ENCODE measurements at places on chromosomes 7 and 10.

DNA sequence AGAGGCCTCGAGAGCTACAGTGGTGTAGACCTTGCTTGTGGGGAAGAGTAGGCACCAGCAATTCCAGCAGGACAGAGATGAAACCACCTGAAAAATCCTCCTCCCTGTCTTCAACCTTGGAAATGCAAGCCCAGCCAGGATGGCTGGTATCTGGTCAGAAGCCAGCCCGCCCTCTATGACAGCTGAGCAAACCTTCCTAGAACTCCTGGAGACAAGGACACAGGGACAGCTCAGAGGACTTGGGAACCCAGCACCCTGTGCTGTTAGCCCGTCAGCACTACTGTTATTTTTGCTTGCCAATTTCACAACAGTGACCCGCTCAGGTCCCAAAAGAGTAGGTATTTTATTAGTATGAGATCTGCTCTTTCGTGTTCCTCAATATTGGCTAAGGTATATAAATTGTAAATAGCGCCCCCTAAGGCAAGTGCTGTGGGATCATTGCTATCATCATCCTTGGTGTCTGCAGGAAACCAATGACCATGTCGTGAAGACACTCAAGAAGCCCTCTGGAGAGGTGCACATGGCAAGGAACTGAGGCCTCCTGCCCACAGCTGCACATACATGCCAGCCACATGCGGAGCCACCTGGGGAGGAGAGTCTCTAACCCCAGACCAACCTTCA is 156.5 kb upstream of the CHST15 start:
- DNase-seq, result no peak

DNA sequence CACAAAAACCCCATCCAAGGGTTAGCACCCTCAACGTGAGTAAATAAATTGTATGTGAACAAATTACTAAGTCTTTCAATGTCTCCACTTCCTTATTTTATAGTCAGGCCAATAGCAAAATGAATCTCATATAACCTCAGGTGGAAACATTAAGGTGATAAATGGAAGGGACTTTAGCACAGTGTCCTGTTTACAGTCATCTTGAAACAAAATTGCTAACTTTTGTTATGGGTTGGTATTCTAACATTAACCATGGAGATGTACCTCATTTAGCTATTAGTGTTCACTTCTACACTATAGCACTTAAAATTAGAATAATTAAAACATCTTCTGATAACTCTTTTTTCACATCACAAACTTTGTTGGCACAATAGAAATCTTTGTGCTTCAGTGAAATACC is 255.8 kb upstream of the CNTNAP2 start:
- no peak for DNase-seq

DNA sequence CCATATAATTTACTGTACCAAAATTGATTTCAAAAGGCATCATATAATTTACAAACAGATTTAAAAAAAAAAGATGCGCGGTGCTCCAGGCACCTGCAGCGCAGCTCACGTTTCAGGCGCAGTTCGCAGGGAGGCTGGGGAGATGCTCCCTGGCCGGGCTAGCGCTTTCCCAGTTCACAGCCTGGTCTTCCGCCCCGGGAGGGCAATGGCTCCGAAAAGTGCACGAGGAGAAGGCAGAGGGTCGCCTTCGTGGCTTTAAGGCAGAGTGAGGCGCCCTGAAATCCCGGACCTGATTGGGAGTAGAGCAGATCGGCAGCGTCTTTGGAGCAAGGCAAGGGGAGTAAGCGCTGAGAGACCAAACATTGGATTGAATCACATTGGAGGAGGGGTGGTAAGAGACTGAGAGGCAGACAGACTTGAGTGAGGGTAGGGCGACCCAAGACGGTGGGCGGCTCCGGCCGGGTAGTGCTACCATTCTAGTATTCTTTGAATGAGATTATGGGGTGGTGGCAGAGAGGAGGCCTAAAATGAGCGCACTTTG is 1.5 kb downstream of the NEUROG3 start:
- no peak for DNase-seq

DNA sequence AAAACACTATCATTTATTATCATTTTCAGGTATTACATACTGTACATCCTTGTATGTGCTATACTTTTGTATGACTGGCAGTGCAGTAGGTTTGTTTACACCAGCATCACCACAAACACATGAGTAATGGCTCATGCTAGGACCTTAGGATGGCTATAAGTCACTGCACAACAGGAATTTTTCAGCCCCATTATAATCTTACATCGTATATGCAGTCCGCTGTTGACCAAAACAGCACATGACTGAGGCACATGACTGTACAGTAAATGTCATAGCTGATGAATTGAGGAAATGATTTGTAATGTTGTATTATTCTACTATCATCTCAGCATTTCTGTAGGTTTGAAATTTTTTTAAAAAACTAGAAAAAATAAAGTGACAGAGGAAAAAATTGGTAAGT is 38.6 kb downstream of the BPGM start:
- DNase-seq, result no peak

DNA sequence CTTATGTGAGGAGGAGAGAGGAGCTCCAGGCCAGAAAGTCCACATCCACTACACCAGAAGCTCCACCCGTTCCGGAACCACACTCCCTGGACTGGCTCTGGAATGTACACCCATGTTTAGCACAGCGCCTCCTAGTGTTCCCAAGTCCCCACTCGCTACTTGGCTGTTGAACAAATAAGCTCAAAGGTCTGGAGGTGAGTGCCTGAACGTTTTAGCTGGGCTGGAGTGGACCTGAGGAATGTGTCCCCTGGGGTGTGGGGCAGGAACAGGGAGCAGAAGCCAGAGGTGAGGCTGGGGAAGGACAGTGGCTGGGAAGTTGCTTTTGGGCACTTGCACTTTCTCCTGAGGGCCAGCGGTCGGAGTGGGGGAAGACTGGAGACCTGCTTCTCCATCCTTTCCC is 164.1 kb upstream of the CDCA7L start:
- peak; percentile 51 for DNase-seq

- DNase-seq, result no peak
These were observed 52.4 kb upstream of the FAM204A start for GRCh38 chr10:118394301-118395200.

- no peak for DNase-seq
These were observed 7.6 kb upstream of the CD36 start for GRCh38 chr7:80630608-80631405.

- DNase-seq, result no peak
These were observed 1.6 kb upstream of the RAMP3 start for GRCh38 chr7:45155941-45156340.

DNA sequence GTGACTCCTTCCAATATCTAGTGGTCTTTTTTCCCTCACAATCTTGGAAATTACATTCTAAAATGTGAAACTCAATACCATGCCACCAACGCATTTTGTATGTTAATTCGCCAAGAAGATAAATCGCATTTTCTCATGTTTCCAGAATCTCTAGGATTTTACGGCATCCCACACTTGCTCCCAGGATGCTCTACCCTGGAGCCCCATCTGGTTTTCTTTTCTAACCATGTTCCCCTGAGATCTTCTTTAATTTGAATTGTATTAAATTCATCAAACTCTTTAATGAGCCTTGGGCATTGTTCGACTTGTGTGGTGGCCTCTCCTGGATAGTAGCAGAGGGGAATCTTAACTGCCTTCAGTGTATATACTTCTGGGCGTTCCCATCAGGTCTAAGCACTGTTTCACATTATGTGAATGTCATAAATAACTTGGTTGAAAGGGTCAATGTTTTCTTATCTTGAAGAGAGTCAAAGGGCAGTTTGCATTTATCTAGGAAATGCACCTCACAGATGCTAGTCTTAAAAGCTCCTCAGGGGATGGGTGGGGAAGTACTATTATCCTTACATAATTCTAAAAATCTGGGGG is 169.1 kb upstream of the MEOX2 start:
- no peak for DNase-seq

DNA sequence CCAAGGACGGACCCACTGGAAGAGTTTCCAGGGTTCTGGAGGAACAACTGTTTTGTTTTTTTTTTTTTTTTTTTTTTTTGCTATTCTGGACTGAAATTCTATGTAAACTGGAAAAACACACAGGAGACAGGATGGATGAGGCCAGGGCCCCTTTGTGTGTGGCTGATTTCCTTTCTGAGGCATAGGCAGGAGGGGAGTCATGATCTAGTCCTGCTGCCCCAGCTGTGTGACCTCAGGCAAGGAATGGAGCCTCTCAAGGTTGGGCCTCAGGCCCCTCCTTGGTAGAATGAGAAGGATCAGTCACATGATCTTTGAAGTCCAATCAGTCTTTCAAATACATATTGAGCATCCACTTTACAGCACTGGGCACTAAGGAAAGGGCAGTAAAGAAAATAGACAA is 87.6 kb downstream of the SH3PXD2A start:
- no peak for DNase-seq

DNA sequence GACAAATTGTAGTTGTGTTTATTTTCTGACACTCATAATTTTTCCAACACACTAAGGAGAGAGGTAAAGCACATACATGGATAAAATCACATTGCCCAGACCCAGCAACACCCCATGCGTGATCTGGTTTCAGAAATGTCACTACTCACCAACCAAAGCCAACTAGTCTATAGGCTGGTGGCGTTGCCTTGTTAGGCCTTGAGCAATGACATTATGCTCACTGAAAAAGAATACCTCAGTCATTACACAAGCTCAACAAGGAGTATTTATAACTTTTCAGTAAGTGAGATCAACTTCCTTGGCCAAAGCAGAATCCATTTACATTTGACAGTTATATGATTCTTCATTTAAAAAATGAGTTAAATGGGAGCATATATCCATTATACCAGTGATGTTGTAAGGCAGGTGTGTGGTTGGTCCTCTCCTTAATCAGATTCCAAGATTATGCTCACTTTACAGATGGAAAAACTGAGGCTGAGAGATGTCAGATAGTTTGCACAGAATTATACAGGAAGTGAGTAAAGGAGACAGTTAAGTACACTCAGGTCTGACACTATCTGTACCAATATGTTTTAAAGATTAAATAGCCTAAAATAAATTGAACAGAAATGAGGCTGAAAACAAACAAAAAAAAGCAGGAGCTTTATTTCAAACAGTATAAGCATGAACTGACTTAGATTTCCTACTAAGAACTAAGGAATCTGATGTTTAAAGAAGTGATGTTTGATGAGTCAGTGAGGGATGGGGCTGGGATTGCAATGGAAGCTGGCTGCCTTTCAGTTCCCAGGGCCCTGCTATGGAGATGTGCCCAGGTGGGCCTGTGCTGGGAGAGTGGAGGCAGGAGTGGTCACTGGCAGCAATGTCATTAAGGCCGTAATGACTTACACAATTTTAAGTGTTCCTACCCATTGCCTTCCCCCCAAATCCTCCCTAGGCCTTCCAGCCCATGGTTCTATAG is 118.3 kb downstream of the RAPGEF5 start:
- no peak for DNase-seq

DNA sequence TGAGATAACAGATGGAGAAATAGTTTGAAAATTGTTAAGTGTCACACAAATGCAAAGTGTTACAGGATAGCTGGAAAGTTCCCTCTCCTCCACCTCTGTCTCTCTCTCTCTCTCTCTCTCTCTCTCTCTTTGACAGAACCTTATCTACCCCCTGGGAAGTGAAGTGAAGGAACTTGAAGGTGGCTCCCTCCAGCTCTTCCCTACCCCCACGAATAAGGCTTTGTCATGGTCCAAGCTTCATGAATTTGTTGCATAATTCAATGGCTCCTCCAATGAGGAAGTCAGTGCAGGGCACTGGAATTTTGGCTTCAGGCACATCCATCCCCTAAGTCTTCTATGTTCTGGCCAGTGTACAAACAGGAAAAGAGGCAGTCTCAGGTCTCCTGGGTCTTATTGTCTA is 66.4 kb downstream of the CDHR3 start:
- DNase-seq, result no peak

DNA sequence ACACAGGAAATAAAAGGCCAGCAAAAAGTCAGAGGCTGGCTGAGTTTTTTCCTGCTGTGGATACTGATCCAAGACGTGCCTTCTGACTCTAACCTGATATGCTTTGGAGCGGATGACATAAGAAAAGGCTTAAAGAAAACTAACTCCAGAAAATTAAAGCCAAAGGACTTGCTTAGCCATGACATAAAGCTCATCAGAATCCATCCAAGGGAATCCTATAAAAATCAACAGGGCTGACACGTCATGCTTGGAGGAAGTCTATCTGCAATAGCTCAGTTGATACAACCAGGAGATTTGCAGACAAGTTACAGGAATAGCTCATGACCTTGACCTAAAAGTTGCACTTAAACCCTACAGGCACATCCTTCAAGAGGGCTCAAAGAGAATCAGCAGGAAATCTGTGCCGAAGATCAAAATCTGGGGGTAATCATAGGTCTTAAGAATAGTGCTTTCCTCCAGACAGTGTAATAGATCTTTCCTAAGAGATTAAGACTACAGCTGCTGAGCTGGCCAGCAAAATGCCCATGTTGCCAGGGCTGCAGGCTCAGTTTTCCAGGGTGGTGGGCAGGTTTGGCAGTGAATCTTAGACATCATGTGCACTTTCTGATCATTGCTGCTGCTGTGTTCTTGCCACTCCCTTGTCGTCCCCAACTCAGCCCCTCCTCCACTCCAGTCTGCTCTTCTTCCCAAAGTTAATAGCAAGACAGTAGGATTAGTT is 111.5 kb upstream of the SVIL start:
- no peak for DNase-seq

GRCh38 chr7:131546126-131546525 is 10.3 kb downstream of the PODXL start:
- no peak for DNase-seq

- peak; percentile 3 for DNase-seq
These were observed 426.9 kb downstream of the LRMDA start for GRCh38 chr10:75858339-75858738.

Measured in NT2/D1 (cell line).